ENCODE measurements at places on chromosomes 13 and 19. TPM values are rescaled to one million over a fixed set of nuclear protein-coding genes. Genes with fewer than 3 reads are reported as not detected.
A peak's percentile ranks its signal among the peaks of the same experiment; 100 is the strongest.

GRCh38 chr13:29059800-29060199 is 239.7 kb downstream of the MTUS2 start:
- DNase-seq, result no peak
- no peaks in the 10 kb centered on the region for H3K36me3 ChIP-seq
- no peaks in the 10 kb centered on the region for H3K4me1 ChIP-seq

DNA sequence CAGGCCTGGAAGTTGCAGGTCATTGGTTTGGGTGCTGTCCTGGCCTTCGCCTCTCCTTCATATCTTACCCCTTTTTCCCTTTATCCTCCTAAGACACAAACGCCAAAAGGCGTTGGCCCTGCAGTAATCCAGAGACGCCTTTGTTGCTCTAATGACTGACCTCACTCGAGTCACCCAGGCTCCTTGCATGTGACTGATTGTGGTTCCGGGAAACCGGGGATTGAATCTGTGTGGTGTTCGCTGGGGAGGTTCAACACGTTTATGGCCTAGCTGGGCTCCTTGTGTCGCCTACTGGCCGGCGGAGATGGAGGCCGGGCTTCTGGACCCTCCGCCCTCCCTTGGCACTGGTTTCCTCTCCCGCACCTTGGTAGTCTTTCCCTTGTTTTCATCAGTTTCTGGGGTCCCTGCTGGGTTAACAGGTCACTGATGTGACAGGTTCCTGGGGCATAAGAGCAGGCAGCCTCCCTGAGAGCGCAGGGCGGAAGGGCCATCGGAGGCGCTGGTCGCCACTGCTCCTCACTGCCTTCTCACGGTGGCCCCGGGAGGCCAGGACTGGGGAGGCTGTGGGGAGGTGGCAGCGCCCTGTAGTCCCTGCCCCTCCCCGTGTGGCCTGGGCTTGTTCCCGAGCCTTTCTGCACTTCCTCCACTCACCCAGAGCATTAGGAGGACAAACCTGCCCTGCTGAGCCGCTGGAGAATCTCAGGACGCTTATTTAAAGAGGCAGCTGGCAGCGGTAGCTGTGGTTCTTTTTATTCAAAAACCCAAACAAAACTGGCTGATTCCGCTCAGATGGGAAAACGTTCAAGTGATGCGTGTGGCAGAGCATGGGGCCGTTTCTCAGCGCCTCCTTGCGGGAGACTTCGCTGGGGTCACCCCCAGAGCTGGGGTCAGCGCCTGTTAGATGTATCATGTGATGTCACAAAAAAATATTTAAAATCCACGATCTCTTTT is 18.1 kb upstream of the NDUFS7 start:
- no peak overlapping the region for H3K4me3 ChIP-seq
- H3K27ac ChIP-seq, result no peak overlapping the region
- peaks cover 53% of the 10 kb centered on the region for H3K36me3 ChIP-seq
- no peak for DNase-seq
- no peaks in the 10 kb centered on the region for H3K27me3 ChIP-seq

GRCh38 chr13:20518660-20519100 is 7.0 kb downstream of the CRYL1 start:
- no peaks in the 10 kb centered on the region for H3K36me3 ChIP-seq
- no peaks in the 10 kb centered on the region for H3K27me3 ChIP-seq
- H3K4me1 ChIP-seq, result no peaks in the 10 kb centered on the region
- no peak overlapping the region for H3K27ac ChIP-seq

GRCh38 chr19:45098521-45099466 is 5.8 kb downstream of the PPP1R37 start:
- H3K36me3 ChIP-seq, result 0 out of 2 replicates have a peak, but pooled peaks cover 1% of the 10 kb centered on the region
- peak; percentile 45 for DNase-seq
- no peaks in the 10 kb centered on the region for H3K27me3 ChIP-seq
- peaks cover 45% of the 10 kb centered on the region for H3K4me1 ChIP-seq
- H3K4me3 ChIP-seq, result no peak overlapping the region

GRCh38 chr13:61276401-61276800 is 139.2 kb downstream of the PCDH20 start:
- no peak for DNase-seq
- no peaks in the 10 kb centered on the region for H3K36me3 ChIP-seq
- H3K4me3 ChIP-seq, result no peak overlapping the region
- no peaks in the 10 kb centered on the region for H3K4me1 ChIP-seq
- H3K27me3 ChIP-seq, result no peaks in the 10 kb centered on the region

GRCh38 chr19:8461376-8461775 is 16.6 kb downstream of the HNRNPM start:
- H3K4me1 ChIP-seq, result peaks cover 41% of the 10 kb centered on the region
- no peak overlapping the region for H3K4me3 ChIP-seq
- no peaks in the 10 kb centered on the region for H3K27me3 ChIP-seq
- H3K27ac ChIP-seq, result no peak overlapping the region

GRCh38 chr13:90926459-90926858 is 421.0 kb upstream of the MIR17HG start:
- H3K4me3 ChIP-seq, result no peak overlapping the region
- no peak overlapping the region for H3K27ac ChIP-seq
- H3K27me3 ChIP-seq, result no peaks in the 10 kb centered on the region
- H3K36me3 ChIP-seq, result no peaks in the 10 kb centered on the region

DNA sequence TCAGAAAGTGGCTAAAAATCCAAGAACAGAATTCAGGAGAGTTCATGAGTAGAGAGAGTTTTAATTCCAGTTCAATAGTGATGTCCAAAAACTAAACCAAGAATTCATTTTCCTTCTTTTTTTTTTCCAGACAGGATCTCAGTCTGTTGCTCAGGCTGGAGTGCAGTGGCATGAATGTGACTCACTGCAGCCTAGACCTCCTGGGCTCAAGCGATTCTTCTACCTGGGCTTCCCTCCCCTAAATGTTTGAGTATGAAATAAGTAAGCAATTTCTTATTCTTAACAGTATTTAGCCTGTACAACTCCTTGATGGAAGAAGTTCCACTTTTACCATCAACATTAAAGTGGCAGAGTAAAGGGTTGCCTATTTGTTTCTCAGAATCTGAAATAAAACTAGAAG is 3.8 kb downstream of the COMMD6 start:
- H3K4me1 ChIP-seq, result peaks cover 2% of the 10 kb centered on the region
- H3K36me3 ChIP-seq, result peaks cover 9% of the 10 kb centered on the region
- DNase-seq, result no peak
- H3K27me3 ChIP-seq, result no peaks in the 10 kb centered on the region

GRCh38 chr19:12784394-12784870 is 6.9 kb upstream of the JUNB start:
- H3K4me3 ChIP-seq, result no peak overlapping the region
- DNase-seq, result peak; percentile 46
- peak overlapping the region; percentile 85 for H3K27ac ChIP-seq
- H3K4me1 ChIP-seq, result peaks cover 49% of the 10 kb centered on the region
- no peaks in the 10 kb centered on the region for H3K36me3 ChIP-seq
- H3K27me3 ChIP-seq, result no peaks in the 10 kb centered on the region

DNA sequence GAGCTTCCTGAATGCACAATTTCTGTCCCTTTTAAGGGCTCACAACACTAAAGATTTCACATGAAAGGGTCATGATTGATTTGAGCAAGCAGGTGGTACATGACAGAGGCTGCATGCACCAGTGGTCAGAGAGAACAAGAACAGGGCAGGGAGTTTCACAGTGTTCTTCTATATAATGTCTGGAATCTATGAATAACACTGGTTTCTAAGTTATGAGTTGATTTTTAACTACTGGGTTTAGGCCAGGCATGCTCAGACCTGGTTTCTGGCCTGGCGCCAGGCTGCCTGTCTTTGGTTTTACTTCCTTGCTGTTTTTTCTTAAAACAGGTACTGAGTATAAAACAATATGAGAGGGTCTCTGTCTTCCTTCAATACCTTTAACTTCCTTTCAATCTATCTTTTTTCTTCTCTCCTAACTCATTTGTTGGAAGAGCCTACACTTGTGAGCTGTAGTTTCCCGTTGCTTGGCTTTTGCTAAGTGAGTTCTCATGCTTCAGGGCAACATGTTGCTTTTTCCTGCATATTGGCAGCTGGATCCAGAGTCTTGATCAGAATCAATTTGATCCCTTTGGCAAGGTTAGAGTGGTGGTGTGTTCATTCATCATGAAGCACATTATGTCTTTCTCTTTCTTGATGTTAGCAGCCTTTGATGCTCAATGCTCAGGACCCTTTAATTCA is 38.5 kb upstream of the FGF14 start:
- no peaks in the 10 kb centered on the region for H3K27me3 ChIP-seq
- DNase-seq, result no peak
- H3K4me1 ChIP-seq, result no peaks in the 10 kb centered on the region

- H3K4me3 ChIP-seq, result no peak overlapping the region
- no peaks in the 10 kb centered on the region for H3K27me3 ChIP-seq
- no peaks in the 10 kb centered on the region for H3K36me3 ChIP-seq
- H3K4me1 ChIP-seq, result peaks cover 2% of the 10 kb centered on the region
Measured at GRCh38 chr13:75146436-75146835, 335.5 kb downstream of the TBC1D4 start.

GRCh38 chr19:33339016-33339984 is 34.2 kb upstream of the CEBPG start:
- H3K4me1 ChIP-seq, result no peaks in the 10 kb centered on the region
- H3K4me3 ChIP-seq, result no peak overlapping the region
- H3K27me3 ChIP-seq, result peaks cover 1% of the 10 kb centered on the region
- DNase-seq, result no peak
- no peak overlapping the region for H3K27ac ChIP-seq

- DNase-seq, result no peak
- H3K27ac ChIP-seq, result no peak overlapping the region
- H3K36me3 ChIP-seq, result peaks cover 54% of the 10 kb centered on the region
- no peaks in the 10 kb centered on the region for H3K4me1 ChIP-seq
- H3K4me3 ChIP-seq, result no peak overlapping the region
- no peaks in the 10 kb centered on the region for H3K27me3 ChIP-seq
Measured at GRCh38 chr19:18866800-18867123, 29.2 kb downstream of the CERS1 start.

GRCh38 chr19:45100201-45100600 is 7.2 kb downstream of the PPP1R37 start:
- H3K27me3 ChIP-seq, result no peaks in the 10 kb centered on the region
- DNase-seq, result no peak
- no peak overlapping the region for H3K27ac ChIP-seq
- H3K4me3 ChIP-seq, result no peak overlapping the region

GRCh38 chr13:93224535-93224934 is 2.1 kb upstream of the GPC6 start:
- no peaks in the 10 kb centered on the region for H3K27me3 ChIP-seq
- no peak overlapping the region for H3K4me3 ChIP-seq
- H3K27ac ChIP-seq, result no peak overlapping the region
- H3K4me1 ChIP-seq, result 0 out of 2 replicates have a peak, but pooled peaks cover 2% of the 10 kb centered on the region
- H3K36me3 ChIP-seq, result no peaks in the 10 kb centered on the region

Gene CLPTM1
- total RNA-seq, result 27.8 TPM

Gene PEG3
- not detected for total RNA-seq

Gene YIPF2
- 61.5 TPM for total RNA-seq

Gene TEX26
- not detected for total RNA-seq

Gene SIGLEC7
- total RNA-seq, result not detected

Gene SLC25A41
- total RNA-seq, result not detected

Gene MYBPC2
- not detected for total RNA-seq

Gene MRPS12
- total RNA-seq, result 26.4 TPM

Gene RGCC
- total RNA-seq, result 6.1 TPM

Gene ZNF846
- 5.3 TPM for total RNA-seq

Gene SGCG
- under 0.01 TPM for total RNA-seq

Gene MADCAM1
- not detected for total RNA-seq

All from IMR-90 (cell line).